NCI-H446 treated with DMSO at 0.1 percent for 48 hours (cell line): ENCODE measurements at places on chromosomes 7 and 10.
A peak's percentile ranks its signal among the peaks of the same experiment; 100 is the strongest.

DNA sequence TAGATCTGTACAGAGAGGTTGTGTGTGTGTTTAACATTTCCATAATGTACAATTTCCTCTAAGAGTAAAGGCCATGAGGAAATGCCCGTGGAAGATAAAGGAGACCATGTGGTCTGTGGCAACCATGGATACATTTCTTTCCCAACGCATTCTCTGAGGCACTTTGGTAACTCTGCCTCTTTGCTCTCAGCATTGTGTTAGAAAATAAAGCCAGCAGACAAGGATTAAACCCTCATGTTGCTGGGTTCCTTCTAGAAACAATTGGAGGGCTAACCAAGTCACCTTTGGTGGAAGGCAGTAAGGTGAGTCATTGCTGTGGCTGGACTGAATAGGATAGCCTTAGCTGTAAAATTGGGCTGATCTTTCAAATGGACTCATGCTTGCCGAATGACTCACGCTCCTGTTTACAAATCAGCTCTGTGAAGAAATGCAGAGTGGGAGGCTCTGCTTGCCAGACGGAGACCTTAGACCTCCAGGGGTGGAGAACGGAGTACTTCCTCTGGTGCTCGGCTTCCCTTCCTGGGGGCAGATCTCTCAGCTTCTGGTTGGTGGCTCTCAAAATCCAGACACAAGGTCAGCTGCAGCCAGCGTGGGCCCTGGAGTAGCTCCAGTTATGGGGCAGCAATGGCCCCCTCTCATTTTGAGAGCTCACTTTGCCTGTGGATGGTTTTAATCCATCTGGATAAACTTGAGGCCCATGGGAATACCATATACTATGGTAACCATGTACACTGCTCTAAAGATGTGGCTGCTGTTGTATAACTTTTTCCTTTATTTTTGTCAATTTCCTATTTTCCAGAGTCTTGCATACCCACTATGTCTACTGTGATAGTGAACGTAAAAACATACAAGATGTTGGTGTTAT lies 137.3 kb downstream of the TCF7L2 start:
- DNase-seq = no peak

GRCh38 chr10:1151076-1152033 lies 95.2 kb downstream of the WDR37 start:
- no peak for DNase-seq

DNA sequence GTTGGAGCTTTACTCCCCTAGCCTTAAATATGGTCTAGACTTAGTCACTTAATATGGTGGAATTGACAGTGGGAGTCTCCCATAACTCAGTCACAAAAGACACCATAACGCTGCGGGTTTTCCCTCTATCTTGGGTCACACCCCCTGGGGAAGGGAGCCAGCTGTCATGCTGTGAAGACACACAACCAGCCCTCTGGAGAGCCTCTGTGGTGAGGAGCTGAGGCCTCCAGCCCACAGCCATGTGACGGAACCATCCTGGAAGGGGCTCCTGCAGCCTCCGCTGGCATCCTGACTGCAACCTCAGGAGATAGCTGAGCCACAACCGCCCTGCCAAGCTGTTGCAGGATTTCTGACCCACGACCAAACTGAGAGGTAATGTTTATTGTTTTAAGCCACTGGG lies 37.9 kb downstream of the PAXIP1 start:
- DNase-seq = no peak

- no peak for DNase-seq
Measured at GRCh38 chr10:79048639-79049550, 19.9 kb upstream of the ZMIZ1 start.

GRCh38 chr7:20021831-20022230 lies 195.4 kb downstream of the MACC1 start:
- DNase-seq = no peak

DNA sequence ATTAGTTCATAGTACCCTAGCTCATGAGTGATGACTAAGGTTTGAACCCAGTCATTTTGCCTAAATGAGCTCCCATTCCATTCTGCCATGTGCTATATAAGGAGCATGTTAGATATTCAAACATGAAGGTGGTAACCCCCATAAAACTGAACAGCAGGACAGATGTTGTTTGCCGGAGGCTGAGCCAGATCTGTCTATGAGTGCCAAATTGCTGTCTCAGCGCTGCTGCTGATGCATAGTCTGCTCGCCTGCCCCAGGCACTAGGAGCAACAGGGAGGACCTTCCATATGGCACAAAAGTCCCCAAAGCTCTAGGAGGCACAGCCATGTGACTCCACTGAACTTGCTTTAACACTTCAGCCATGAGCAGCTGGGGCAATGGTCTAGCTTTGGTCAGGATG lies 466.0 kb upstream of the GHITM start:
- DNase-seq = peak; percentile 68

GRCh38 chr10:33798754-33799153 lies 464.3 kb upstream of the NRP1 start:
- no peak for DNase-seq

DNA sequence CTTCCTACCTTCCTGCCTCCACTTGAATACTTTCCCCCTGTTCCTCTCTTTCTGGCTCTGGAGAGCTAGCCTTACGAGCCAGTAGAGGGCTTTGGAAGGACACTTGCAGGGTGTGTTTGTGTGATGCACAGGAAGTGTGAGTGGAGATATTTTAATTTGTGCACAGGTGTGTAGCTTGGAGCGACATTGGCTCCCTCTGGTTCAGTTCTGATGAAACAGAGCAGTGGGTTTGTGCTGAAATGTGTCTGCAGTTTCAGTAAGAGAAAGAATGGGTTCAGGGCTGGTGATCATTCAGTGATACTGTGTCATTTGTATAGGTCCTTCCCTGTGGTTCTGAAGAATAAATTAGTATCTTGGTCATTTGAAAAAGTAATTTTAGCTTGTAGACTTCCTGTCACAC lies 86.9 kb downstream of the SND1 start:
- DNase-seq = no peak

- DNase-seq = no peak
Measured at GRCh38 chr10:125190946-125191345, 30.6 kb upstream of the CTBP2 start.

DNA sequence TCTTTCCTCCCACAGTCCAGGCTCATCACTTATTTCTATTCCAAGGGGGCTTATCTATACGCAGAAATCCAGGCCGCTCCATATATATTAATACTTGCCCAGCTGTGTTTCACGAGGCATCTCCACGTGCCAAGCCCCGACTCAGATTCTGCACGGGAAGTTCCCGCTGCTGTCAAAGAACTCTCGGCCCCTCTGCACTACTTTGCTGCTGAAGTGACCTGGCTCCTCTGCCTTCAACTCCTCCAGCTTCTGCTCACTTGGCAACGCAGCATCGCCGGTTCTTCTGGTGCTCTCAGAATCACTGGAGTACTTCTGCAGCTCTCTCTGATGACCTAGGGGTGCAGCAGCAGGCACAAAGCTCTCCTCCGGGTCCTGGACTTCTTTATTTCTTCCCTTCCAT lies 9.7 kb upstream of the CHST12 start:
- no peak for DNase-seq
